AG09309 (cell line): ENCODE measurements at places on chromosomes 5 and 9.

- DNase-seq, result peak; percentile 42
Observed at GRCh38 chr5:74034733-74035132, 408.7 kb downstream of the ARHGEF28 start.

DNA sequence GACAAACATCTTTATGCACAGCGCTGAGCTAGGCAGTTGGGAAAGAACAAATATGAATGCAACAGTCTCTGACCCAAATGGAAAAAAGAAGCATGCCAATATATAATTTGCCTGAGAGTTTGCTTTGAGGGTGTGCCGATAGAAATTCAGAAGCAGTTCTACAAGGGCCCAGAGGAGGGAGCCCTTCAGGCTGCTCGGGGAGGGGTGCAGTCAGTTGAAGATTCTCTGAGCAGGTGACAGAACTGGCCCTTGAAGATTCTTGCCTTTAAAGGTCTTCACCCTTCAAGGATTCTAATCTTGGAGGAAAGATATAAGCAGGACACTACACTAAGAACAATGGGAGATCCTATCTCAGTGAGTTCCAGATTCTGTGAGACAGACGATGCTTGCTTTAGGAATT is 3.7 kb upstream of the PAPPA start:
- DNase-seq, result no peak

- no peak for DNase-seq
Observed at GRCh38 chr9:86800681-86801080, 146.6 kb downstream of the GAS1 start.

GRCh38 chr5:82640916-82641315 is 362.8 kb upstream of the RPS23 start:
- no peak for DNase-seq

DNA sequence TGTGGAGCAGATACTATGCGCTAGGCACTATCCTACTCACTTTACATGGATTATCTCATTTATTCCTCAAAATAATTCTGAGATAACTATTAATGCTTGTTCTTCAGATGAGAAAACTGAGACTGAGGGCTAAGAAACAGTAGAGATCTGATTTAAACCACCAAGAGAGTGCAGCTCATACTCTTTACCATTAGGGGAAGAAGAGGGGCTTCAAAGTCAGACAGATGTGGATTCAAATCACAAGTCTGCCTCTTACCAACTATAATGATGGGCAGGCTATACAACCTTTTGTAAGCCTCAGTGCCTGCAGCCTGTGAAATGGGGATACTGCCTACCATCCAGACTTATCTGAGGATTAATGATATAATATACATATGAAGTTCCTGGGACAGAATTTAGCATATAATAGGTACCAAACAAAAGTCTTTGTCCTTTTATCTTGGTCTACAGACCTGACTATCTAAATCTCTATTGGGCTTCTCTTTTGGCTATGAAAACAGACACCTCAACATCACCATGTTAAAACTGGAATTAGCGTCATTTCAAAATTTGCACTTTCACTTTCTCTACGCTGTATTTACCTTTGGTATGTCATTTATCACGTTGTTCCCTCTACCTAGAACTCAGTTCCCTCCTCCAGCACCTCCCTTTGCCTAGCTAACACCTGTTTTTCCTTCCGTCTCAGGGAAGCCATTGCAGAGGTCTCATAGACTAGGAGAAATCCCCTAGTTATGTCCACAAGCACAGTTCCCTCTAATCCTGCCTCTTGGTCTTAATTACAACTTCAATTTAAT is 13.8 kb upstream of the TMEM267 start:
- no peak for DNase-seq

- no peak for DNase-seq
Observed at GRCh38 chr9:114969269-114969668, 38.9 kb upstream of the TNFSF8 start.

DNA sequence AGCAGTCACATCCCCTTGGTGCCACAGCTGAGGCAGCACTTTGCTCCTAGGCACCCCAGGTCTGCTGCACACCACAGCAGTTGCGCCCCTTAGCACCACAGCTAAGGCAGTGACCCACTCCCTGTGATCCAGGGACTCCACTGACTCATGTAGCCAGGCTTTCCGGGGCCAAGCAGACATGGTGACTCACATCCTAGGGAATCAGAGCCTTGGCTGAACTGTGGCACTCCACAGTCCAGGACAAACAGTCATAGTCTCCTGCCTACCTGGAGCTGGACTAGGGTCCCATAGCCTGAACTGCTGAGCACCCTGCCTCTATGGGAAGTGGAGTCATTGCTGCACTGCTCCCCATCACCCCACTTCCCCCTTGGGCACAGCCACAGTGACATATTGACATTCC is 338.7 kb downstream of the NPR3 start:
- DNase-seq, result peak; percentile 48

GRCh38 chr9:101480386-101480785 is 44.8 kb upstream of the ALDOB start:
- DNase-seq, result no peak

- no peak for DNase-seq
Observed at GRCh38 chr9:103997856-103998370, 96.2 kb upstream of the SMC2 start.

DNA sequence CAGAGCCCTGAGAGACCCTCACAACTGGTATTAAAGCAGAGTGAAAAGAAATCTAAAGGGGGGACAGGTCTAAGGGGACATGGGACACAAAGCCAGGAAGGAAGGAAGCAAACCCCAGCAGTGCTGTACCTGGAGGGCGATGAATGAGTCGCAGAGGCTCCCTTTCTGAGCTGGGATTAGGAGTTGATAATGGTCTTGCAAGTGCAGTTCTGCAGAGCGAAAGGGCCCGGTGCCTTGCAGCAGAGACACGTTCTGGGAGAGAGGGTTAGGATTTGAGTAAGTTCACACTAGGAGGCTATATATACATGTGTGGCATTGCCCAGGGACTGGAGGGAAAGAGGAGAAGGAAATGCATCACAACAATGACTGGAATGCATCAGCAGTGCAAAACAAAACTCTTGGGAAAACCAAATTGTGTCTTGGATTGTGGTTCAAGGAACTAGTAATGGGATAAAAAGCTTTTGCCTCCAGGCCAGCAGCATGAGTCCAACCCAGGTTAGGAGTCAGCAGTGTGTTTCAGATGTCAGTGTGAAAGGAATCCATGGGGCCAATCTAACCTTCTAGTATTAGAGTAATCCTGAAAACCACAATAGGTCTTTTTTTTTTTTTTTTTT is 38.8 kb upstream of the LIFR start:
- peak; percentile 78 for DNase-seq

DNA sequence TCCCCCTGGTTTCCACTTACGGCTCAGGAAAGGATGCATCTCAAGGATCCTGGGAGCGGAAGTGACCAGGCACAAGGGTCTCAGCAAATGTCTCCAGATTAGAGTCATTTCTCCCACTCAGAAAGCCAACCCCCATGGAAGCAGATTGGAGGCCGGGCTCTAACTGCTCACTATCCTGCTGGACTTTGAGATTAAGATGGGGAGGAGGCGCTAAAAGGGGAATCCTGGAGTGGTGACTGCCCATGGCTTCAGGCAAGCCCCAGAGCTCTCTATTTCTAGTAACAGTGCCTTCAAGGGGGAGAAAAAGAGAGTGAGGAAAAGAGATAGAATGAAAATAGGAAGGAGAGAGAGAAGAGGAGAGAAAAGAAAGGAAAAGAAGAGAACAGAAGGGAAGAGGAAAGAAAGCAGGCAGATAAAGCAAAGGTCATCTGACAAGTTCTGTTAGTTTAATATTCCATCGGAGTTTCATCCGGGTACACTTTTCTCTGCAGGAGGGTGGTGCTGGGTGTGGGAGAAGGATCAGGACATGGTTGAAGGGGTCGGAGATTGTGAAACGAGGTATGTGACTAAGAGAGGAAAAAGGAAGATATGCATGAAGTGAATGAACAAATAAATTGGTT is at the start of gene AGXT2:
Gene AGXT2 (minus strand): TSS at position 165 of the 620 bp plus-strand sequence. CDS start 57 bp downstream, at position 108.
- no peak for DNase-seq

- peak; percentile 37 for DNase-seq
Observed at GRCh38 chr9:108473209-108474112, 382.3 kb downstream of the ACTL7B start.

GRCh38 chr9:120387257-120388002 is 192.5 kb downstream of the CDK5RAP2 start:
- no peak for DNase-seq

- DNase-seq, result no peak
Observed at GRCh38 chr5:145948921-145949320, 12.5 kb downstream of the SH3RF2 start.

GRCh38 chr5:93381057-93381456 is 200.0 kb downstream of the NR2F1-AS1 start:
- no peak for DNase-seq

GRCh38 chr5:50550993-50551392 is 109.9 kb upstream of the EMB start:
- DNase-seq, result no peak

DNA sequence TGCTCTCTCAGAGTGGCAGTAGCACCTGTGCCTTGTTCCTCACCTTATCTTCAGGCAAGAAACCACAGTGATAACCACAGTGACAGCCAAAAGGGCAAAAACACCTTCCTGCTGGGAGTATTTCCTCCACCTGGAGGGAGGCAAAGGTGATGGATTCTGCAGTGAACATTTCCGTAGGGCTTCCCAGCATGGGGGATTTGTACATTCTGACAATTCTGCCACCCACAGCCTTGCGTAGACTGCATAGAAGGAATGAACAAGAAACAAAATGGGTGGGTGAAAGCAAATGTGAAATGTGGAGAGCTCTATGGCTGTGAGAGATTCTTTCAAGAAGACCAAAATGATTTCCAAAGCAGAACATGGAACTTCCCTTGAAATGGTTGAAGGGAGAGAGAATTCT is 111.4 kb downstream of the ZNF462 start:
- no peak for DNase-seq

GRCh38 chr5:137275083-137275482 is 224.0 kb downstream of the SPOCK1 start:
- DNase-seq, result no peak

DNA sequence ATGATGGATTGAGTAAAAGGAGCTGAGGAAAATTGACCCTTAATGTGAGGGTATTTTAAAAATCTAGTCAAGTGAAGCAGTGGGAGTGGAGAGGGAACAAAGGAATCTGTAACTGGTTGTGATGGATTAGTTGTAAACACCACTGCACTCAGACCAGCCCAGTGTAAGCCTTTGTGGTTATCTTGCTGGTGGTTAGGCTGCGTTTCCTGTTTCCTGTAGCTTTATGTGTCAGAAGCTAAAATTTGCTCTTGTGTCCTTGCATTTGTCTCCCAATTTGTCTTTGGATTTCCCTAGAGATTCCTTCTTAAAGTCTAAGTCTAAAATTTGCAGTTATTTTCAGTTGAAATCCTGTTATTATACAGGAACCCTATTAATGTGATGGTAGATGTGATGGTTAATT is 6.3 kb downstream of the IFNA21 start:
- DNase-seq, result no peak

DNA sequence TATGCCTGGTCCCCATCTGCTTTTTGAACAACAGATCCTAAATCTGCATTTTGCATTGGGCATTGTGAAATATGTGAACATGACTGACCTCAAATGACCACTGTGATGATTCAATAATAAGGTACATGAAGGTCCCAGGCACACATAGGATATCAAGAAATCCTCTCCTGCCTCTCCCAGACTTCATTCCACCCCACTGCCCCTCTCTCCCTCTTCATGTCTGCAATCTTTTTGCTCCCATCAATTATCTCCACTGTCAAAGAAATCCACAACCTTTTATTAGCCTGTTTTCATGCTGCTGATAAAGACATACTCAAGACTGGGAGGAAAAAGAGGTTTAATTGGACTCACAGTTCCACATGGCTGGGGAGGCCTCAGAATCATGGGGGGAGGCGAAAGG is 476.7 kb downstream of the CTNND2 start:
- no peak for DNase-seq

DNA sequence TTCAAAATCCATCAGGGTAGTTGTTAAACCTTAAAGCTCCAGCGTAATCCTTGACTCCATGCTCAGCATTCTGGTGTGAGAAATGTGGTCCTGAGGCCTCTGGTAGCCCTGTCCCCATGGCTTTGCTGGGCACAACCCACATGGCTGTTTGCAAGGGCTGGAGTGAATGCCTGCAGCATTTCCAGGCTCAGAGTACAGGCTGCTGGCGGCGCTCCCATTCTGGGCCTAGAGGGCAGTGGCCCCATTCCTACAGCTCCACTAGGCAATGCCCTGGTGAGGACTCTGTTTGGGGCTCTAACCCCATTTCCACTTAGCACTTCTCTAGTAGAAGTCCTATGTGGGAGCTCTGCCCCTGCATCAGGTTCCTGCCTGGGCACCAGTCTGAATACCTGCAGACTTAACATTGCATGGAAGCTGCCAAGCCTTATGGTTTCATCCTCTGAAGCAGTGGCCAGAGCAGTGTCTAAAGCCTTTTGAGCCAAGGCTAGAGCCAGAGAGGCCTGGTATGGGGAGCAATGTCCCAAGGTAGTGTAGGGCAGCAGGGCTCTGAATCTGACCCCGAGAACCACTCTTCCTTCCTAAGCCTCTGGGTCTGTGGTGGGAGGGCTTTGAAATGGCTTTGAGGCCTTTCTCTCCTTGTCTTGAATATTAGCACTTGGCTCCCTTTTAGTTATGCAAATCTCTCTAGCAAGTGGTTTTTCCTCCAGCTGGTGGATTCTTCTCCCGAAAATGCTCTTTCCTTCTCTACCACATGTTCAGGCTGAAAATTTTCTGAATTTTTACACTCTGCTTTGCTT is 5.8 kb upstream of the ALDH1A1 start:
- no peak for DNase-seq

DNA sequence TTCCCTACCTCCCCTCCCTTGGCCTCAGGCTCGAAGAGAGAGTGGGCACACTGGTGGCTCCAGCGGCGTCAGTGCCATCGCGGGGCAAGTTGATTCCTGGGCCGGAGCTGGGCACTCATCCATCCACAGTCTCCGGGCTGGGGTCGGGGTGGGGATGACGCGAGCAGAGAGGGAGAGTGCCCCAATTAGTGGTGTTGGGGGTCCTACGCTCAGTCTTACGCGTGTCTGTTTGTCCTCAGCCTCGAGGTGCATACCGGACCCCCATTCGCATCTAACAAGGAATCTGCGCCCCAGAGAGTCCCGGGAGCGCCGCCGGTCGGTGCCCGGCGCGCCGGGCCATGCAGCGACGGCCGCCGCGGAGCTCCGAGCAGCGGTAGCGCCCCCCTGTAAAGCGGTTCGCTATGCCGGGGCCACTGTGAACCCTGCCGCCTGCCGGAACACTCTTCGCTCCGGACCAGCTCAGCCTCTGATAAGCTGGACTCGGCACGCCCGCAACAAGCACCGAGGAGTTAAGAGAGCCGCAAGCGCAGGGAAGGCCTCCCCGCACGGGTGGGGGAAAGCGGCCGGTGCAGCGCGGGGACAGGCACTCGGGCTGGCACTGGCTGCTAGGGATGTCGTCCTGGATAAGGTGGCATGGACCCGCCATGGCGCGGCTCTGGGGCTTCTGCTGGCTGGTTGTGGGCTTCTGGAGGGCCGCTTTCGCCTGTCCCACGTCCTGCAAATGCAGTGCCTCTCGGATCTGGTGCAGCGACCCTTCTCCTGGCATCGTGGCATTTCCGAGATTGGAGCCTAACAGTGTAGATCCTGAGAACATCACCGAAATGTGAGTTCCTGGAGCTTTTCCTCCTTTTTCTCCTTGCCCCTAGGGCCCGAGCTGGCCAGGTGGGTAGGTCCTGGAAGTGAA is 861 bp downstream of the NTRK2 start:
- no peak for DNase-seq

GRCh38 chr9:133701321-133701980 is 36.7 kb downstream of the SARDH start:
- DNase-seq, result no peak
